Foreskin keratinocyte (primary cell): ENCODE measurements at places on chromosomes 11 and 22. TPM values are rescaled to one million over a fixed set of nuclear protein-coding genes. Genes with fewer than 3 reads are reported as not detected.

UCP2 gene
- total RNA-seq = 0.42 and 0.65 TPM in 2 replicates

PGA4 gene
- not detected in 2 replicates for total RNA-seq

MYRF gene
- 0.10 and 0.18 TPM in 2 replicates for total RNA-seq

MIF gene
- 887 and 900 TPM in 2 replicates for total RNA-seq

ZP1 gene
- not detected in 2 replicates for total RNA-seq

SLC22A9 gene
- total RNA-seq = not detected in 2 replicates

MUC5AC gene
- not detected in 2 replicates for total RNA-seq

HEPHL1 gene
- 54.8 and 114 TPM in 2 replicates for total RNA-seq

DNAJB13 gene
- total RNA-seq = 0.07 TPM in 1 of 2 replicates, not detected in the other

GCAT gene
- total RNA-seq = 17.5 and 20.1 TPM in 2 replicates

CCDC73 gene
- total RNA-seq = not detected in 2 replicates

CDC42EP1 gene
- 48.7 and 56.7 TPM in 2 replicates for total RNA-seq

ZNF214 gene
- 2.1 and 2.2 TPM in 2 replicates for total RNA-seq

SCGB2A2 gene
- total RNA-seq = not detected in 2 replicates

LINC01488 gene
- not detected in 2 replicates for total RNA-seq

VWCE gene
- total RNA-seq = 0.25 and 0.48 TPM in 2 replicates

OR52I1 gene
- total RNA-seq = not detected in 2 replicates

C11orf87 gene
- total RNA-seq = not detected in 2 replicates

OR52I2 gene
- not detected in 2 replicates for total RNA-seq

OR52E8 gene
- total RNA-seq = not detected in 2 replicates

C11orf58 gene
- 110 and 126 TPM in 2 replicates for total RNA-seq

POLA2 gene
- 30.6 and 30.8 TPM in 2 replicates for total RNA-seq

SAA4 gene
- not detected in 2 replicates for total RNA-seq

MADD gene
- total RNA-seq = 15.3 and 16.8 TPM in 2 replicates

KBTBD4 gene
- 16.4 and 17.4 TPM in 2 replicates for total RNA-seq

MCAM gene
- total RNA-seq = 25.5 and 34.0 TPM in 2 replicates

NRXN2 gene
- total RNA-seq = not detected in 2 replicates

BATF2 gene
- total RNA-seq = 0.14 and 0.28 TPM in 2 replicates

C1QTNF5 gene
- not detected in 2 replicates for total RNA-seq

RCOR2 gene
- 1.5 and 1.8 TPM in 2 replicates for total RNA-seq

MRGPRX3 gene
- total RNA-seq = 0.49 and 0.65 TPM in 2 replicates

SMTN gene
- 214 and 236 TPM in 2 replicates for total RNA-seq

KRTAP5-8 gene
- not detected in 2 replicates for total RNA-seq

SBF1 gene
- 64.5 and 69.9 TPM in 2 replicates for total RNA-seq

DERL3 gene
- total RNA-seq = 1.9 and 3.5 TPM in 2 replicates

MYBPC3 gene
- not detected in 2 replicates for total RNA-seq

RAB38 gene
- total RNA-seq = 57.5 and 75.2 TPM in 2 replicates

TREH gene
- not detected in 2 replicates for total RNA-seq

OLFML1 gene
- total RNA-seq = not detected in 2 replicates

PANX3 gene
- total RNA-seq = not detected in 2 replicates

C11orf16 gene
- total RNA-seq = not detected in 2 replicates

CNGA4 gene
- total RNA-seq = 0.07 TPM in 1 of 2 replicates, not detected in the other

CHST1 gene
- not detected in 2 replicates for total RNA-seq

CCDC88B gene
- total RNA-seq = 4.9 and 7.6 TPM in 2 replicates

RASD2 gene
- total RNA-seq = 0.07 TPM in 2 replicates

DDX25 gene
- not detected in 2 replicates for total RNA-seq

BTG4 gene
- total RNA-seq = 0.14 and 0.24 TPM in 2 replicates

OR56B4 gene
- not detected in 2 replicates for total RNA-seq

DGCR8 gene
- total RNA-seq = 30.4 and 31.7 TPM in 2 replicates
